ENCODE measurements at places on chromosomes 1 and 21. TPM values are rescaled to one million over a fixed set of nuclear protein-coding genes. Genes with fewer than 3 reads are reported as not detected.

GRCh38 chr1:29523136-29523535, 286.8 kb downstream of the PTPRU start:
- no peak for DNase-seq
- no peak overlapping the region for H3K27ac ChIP-seq
- H3K4me3 ChIP-seq = no peak overlapping the region
- no peaks in the 10 kb centered on the region for H3K36me3 ChIP-seq

GRCh38 chr21:31290765-31291164, 53.3 kb downstream of the TIAM1 start:
- H3K27me3 ChIP-seq = no peaks in the 10 kb centered on the region
- no peak overlapping the region for H3K4me3 ChIP-seq
- no peak overlapping the region for H3K27ac ChIP-seq
- no peak for DNase-seq
- H3K4me1 ChIP-seq = no peaks in the 10 kb centered on the region
- no peaks in the 10 kb centered on the region for H3K36me3 ChIP-seq

- H3K36me3 ChIP-seq = no peaks in the 10 kb centered on the region
- H3K27me3 ChIP-seq = no peaks in the 10 kb centered on the region
- H3K27ac ChIP-seq = no peak overlapping the region
- H3K4me3 ChIP-seq = no peak overlapping the region
- no peaks in the 10 kb centered on the region for H3K4me1 ChIP-seq
These were observed 28.5 kb downstream of the SERINC2 start for GRCh38 chr1:31441558-31441957.

GTF2B gene
- 22.5 TPM for total RNA-seq

CCDC17 gene
- 0.66 TPM for total RNA-seq

Data from esophagus muscularis mucosa (tissue), 4 donors.